ENCODE measurements at places on chromosomes 12 and 14.

DNA sequence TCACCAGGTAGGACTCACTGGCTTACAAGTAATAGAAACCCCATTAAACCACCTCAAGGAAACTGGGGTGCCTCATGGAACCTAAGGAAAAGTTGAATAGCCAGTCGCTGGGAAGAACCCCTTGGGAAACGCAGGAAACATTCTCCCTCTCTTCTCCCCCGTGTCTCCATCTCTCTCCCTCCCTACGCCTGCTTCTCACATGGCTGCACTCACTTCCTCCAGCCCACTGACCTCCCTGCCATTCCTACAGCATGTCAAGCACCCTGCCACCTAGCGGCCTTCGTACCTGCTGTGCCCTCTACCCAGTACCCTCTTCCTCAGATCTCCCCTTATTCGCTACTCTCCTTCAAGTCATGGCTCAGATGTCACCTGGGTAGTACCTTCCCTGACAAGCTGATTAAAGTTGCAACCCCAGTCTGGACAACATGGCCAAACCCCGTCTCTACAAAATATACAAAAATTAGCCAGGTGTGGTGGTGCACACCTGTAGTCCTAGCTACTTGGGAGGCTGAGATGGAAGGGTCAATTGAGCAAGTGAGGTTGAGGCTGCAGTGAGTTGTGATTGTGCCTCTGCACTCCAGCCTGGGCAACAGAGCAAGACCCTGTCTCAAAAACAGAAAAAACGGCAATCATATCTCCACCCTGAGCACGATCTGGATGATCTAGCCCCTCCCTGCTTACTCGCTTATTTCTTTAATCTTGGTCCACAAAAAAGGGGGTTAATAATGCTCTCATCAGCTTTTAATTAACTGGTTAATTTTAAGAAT is 6.4 kb upstream of the DTX1 start:
- no peak for DNase-seq

- no peak for DNase-seq
Observed at GRCh38 chr12:53568809-53569557, 57.2 kb downstream of the ATF7 start.

DNA sequence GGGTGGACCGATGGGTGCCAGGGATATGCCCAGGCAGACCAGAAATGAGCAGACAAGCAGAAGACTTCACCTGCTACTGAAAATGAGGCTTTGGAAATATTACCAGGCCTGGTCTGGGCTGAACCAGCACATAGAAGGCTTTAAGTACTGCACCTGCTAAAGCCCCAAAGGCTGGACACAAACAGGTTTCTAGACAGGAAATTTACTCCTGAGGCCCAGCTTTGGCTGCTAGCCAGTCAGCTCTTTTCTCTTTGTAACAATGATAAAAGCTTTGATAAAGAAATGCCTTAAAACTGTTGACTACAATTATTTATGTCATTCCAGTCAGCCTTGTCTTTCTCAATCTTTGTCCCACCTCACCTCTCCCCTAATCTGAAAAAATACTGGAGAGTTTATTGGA is 228.9 kb upstream of the EGLN3 start:
- no peak for DNase-seq

DNA sequence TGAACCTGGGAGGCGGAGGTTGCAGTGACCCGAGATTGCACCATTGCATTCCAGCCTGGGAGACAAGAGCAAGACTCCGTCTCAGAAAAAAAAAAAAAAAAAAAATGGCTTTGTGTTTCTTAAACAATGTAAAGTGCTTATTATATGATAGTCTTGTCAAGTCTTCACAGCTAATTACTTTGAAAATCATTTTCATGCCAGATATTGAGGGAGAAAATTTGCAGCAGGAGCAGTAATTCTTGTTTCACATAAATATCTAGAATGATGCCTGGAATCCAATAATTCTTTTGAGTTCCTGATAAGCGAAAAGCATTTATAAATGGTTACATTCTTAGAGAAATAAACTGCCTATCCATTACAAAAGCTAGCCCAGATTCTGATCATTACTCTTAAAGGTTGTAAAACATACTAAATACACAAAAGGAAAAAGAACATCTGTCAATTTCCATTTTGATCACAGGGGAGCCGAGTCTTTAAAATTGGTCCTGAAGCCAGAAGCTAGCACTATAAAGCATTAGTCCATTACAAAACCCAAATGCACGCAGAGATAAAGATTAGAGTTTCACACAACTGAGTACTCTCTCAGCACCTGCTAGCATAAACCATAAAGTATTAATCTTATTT is 50.3 kb downstream of the IFT81 start:
- no peak for DNase-seq

DNA sequence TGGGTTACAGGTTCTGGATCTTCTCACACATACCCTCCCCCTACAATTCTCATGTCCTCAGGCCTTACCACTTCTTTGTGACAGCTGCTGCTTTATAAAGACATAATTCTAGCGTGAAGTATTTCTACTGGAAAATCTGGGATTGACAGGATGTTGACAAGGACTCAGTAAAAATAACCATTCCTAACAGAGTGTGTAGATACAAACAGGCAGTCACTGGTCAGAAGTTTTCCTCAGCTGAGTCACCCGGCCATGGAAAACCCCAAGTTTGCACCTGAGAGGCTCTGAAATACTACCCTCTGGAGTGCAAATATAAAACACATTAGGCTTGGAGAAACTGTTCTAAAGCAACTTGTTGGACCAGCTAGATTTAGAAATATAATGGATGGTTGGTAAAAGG is 54.4 kb downstream of the SPPL3 start:
- no peak for DNase-seq

DNA sequence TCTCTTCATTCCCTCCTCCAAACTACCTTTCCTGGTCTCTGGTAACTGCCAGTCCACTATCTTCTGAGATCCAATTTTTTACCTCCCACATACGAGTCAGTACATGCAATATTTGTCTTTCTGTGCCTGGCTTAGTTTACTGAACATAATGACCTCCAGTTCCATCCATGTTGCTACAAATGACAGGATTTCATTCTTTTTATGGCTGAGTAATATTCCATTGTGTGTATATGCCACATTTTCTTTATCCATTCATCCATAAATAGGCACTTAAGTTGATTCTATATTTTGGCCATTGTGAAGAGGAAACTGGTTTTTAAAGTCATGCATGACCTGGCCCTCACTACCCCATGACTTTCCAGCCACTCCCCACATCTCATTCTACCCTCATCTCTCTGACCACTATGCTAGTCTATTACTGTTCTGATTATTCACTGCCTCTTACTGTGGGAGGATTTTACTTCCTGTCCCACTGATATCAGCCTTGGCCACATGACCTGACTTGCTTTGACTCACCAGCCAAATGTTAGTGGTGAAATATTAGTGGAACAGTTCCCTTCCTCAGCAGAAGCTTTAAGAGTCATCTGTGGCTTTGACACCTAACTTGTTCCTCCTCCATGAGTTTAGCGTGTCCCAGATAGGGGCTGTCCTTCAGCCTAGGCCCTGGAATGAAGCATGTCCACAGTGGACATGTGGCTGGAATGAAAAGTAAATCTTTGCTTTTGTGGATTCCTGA is 52.2 kb downstream of the GOLGA5 start:
- no peak for DNase-seq

GRCh38 chr12:64066776-64067175 is 155.3 kb downstream of the KICS2 start:
- DNase-seq: no peak

GRCh38 chr12:26469421-26470180 is 274.2 kb downstream of the SSPN start:
- DNase-seq: no peak

GRCh38 chr12:52198454-52199215 is 6.8 kb upstream of the KRT80 start:
- DNase-seq: no peak

GRCh38 chr12:109389146-109389545 is 41.4 kb downstream of the MYO1H start:
- DNase-seq: no peak

GRCh38 chr14:94969766-94970165 is 187.6 kb downstream of the DICER1 start:
- DNase-seq: no peak

- DNase-seq: no peak
Observed at GRCh38 chr12:1630827-1631591, 2.0 kb downstream of the WNT5B start.

DNA sequence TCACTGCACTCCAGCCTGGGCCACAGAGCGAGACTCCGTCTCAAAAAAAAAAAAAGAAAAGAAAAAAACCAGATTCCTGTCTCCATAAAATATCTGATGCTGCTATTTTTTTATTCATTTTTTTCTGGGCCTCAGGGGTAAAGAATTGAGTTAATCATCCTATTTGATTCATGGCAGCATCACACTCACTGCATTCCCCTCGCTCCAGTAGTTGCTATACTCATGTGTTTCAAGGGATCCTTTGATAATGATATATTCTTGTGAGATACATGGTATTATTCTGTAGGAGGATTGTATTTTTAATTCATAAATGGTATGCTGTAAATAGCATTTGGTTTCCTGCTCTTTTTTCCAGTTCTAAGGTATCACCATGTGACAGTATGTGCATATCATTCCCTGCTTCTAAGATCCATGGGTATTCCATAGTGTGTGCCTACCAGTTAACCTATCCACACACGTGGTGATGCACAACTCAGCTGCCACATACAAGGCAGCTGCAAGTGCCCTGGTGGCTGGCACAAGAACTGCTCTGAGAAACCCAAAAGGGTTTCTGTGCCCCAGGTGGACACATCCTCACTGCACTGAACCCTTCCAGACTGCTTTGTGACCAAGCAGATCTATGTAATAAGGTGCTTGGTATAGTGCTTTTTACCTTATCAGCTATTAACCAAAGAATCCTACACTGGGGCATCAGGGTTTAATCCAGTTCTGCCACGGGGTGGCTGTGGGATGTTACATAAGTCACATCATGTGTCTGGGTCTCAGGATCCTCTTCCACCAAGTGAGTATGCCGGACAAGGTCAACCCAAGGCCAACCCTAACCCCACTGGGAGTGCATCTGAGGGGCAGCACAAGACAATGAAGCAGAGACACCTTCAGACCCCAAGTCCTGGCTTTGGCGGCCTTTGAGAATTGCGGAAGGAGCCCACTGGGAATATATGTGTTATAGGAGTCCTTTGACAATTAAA is 74.6 kb downstream of the ZFP36L1 start:
- no peak for DNase-seq

DNA sequence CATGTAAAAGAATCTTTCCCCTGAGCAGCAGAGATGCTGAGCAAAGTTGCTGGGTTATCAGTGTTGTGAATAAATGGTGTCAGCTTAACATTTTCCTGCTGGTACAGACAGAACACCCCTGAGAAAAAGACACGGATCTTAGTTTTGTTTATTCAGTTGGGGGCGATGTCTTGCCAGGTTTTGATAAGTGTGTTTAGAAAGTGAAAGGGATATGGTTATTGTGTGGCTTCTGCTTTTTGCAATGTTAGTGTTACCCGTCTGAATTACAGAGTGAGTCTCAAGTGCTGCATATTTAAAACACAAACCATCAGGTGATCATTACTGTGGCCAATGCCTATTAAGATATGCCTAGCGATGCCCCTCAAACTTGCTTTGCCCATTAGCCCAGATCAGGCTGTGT is 864.6 kb upstream of the SEL1L start:
- no peak for DNase-seq

DNA sequence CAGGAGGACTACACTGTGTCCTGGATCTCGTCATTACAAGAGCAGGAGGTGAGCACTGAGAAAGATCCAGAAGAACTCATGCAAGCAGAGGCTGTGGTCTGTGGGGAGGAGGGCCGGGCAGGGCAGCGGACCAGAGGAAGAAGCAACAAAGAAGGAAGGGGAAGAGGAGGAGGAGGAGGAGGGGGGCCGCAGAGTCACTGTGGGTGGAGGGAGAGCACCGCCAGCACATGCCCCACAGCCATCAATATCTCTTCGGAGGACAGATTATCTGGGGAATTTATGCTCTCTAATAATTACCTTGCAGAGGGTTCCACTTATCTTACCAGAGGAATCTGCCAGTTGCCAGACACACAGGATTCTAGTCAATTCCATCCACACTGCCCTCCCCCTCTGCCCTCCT is 105.6 kb downstream of the DPF3 start:
- no peak for DNase-seq

DNA sequence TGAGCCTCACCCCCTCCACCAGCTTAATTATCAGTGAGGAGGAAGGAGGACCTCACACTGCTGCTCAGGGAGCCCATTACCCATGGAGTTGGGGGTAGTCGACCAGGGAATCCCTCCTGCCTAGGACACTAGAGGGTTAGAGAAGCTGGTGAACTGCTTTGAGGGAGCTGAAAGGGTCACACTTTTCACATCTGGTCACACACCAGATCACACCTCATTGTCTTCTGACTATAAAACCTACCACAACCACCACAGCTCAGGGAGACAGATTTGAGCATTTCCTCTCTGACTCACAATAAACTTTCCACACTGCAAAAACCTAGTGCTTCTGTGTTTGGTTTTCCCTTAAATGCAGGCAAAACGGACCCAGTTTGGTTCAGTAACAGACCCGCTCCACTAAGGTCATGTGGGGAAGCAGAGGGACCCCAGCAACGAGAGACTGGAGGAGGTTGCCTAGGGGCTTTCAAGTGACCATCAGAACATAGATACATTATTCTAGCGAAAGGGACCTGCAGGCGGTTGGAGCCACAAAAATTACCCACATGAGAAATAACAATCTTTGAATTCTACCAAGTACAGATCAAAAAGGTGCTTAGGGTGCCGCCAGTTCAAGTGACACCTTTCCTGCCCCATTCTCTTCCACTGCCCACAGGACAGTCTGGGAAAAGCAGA is 151.4 kb upstream of the AVPR1A start:
- DNase-seq: no peak

- peak; percentile 84 for DNase-seq
Observed at GRCh38 chr12:53676656-53677015, 753 bp upstream of the ATP5MC2 start.

DNA sequence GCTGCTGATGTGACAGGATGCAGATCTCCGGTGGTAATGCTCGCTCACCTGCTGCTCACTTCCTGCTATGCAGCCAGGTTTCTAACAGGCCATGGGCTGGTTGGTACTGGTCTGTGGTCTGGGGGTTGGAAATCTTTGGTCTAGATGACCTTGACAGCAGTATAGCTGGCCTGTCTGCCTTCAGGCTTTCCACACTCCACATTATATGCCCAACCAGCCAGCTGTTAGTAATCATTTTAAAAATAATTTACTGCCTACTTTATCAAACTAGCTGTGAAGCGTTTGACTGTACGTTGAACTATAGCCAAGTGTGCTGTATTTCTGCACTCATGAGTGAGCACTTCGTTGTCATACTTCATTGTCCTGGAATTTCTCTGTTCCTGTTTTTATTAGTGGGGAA is 424.0 kb upstream of the GARIN6 start:
- DNase-seq: no peak

- DNase-seq: no peak
Observed at GRCh38 chr14:74546416-74546815, 52.9 kb downstream of the ISCA2 start.
